ENCODE measurements at places on chromosomes 3 and 15.

DNA sequence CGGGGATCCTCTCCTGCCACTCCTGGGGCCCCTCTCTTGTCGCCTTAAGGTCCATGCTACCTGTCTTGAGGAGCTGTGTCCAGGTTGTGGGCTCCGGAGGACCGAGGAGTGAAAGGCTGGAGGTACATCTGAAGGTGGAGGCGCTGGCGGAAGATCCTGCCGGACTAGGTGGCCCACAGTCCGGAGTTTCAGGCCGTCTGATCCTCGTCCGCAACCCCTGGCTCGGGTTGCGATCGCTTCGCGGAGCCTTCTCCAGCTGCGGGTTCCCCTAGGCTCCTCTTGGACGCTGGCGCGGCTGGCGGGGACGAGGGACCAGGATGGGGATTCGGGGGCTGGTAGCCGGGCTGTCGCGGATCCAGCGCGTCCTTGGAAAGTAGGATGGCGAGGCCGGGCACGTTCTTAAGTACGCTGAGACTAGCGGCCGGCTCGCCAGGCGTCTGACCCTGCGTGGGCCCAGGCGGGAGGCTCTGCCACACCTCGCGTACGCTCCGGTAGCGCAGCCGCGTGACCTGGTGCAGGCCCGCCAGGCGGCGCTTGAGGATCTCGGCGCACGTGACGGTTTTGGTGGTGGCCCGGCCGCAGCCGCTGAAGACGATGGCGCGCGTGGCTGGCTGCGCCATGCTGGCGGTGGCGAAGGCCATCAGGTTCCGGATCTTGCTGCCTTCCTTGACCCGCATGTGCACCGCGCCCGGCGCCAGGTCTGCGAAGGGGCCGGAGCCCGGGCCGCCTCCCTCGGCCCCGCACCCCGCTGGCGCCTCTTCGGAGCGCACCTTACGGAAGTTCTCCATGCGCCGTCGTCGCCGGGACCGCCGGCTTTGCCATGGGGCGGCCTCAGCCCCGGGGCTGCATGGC, 550 bp downstream of the RPP25 start:
- DNase-seq = peak; percentile 73

DNA sequence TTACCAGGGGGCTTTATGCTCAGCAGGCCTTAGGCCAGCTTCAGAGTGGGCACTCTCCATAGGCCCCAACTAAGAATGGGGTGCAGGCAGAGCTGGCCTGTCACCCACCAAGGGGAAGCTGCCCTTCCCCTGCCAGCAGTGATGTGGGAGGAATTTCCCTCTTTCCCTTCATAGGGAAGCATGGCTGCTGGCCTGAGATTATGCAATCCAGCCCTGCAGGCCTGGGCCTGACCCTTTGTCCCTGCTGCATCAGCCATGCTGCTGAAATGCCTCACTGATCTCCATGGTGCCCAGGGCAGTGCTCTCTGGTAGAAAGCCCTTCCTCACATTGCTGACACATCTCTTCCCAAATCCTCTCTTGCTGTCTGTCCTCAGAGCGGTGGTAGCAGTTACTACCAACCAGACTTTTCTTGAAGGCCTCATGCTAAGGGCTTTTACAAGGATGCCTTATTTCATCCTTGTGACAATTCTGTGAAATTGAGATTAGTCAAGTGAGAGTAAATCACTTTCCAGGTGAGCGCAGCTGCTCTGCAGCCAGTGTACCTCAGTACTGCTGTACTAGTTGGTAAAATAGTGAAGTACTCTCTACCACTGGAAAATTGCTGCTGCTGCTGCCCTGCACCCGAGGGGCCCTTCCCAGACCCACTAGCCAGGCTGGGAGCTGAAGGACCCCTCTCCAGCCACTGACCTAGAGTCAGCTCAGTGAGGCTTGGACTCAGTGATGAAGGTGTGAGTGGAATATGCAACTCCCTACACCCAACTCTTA, 33.8 kb downstream of the MRAS start:
- DNase-seq = no peak

- DNase-seq = no peak
Measured at GRCh38 chr3:40464339-40465110, 7.4 kb downstream of the RPL14 start.

- DNase-seq = no peak
Measured at GRCh38 chr3:143856252-143856970, 8.1 kb upstream of the SLC9A9 start.

DNA sequence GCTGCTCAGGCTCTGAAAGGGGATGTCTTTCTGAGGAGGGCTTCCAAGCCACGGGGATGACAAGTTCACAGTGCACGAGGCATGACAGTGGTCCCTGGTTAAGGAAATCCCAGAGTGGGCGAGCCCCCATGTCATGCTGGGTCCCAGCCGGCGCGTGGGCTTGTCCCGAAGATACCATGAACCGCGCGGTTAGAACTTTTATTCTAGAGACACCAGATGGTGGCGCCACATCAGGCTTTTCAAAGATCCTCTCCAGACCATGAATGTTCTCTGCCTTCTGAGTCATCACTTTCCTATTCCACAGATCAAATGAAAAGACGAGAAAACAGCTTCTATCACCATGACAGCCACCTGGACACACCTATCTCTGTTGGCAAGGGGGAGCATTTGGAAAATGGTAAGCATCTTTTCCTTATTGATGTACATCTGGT, 227.8 kb upstream of the LYSMD4 start:
- DNase-seq = peak; percentile 59

DNA sequence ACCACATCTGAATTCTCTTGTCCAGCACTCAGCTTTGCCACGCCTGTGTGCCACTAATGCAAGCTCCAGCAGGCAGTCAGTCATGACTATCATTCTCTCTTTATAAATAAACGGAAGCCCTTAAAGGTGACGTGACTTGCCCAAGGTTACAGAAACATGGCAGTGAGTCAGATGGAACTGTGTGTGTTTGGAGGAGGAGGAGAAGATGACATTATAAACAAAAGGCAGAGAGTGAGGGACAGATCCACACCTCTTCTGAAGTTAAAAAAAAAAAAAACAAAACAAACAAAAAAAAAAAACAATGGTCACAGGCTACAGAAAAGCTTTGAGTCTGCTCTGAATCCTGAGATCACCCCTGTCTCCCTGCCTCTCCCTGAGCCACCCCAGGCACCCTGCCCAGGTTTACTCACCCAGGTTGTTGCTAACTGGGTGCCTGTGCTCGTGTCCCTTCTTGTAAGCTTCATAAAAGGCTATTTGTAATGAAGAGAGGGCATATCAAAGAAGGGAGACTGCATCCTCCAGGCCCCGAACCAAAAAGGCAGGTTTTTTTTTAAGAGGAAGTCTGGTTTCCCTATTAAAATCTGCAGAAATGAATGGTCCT, 119.7 kb upstream of the PHLDB2 start:
- no peak for DNase-seq

DNA sequence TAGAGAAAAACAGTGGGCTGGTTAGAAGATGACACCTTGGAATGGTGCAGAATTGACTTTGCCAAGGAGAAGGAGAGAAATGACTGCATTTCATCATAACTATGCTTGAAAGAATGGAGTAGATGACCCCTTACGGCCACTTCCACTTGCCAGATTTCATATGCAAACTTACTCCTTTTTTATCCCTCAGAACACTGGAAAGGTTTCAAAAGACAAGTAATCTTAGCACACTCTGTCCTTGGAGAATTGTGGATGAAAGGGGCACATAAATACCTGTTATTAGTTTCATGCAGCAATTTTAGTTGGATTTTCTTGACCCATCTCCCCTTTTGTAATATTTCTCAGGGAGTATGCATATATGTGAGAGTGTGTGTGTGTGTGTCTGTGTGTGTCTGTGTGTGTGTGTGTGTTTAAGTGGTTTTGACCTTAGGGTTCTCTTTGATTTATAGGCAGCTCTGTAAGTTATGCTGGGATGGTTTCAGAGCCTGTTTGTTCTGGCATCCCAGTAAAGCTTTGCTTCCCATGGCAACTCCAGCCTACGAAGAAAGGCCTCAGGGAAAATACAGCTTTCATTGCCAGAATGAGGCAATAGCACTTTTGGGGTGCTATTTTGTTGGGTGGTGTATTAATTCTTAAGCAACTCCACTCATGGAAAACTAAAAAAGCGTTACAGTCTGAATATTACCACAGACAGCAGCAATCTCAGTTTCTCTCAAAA, 122.2 kb upstream of the TP63 start:
- no peak for DNase-seq

DNA sequence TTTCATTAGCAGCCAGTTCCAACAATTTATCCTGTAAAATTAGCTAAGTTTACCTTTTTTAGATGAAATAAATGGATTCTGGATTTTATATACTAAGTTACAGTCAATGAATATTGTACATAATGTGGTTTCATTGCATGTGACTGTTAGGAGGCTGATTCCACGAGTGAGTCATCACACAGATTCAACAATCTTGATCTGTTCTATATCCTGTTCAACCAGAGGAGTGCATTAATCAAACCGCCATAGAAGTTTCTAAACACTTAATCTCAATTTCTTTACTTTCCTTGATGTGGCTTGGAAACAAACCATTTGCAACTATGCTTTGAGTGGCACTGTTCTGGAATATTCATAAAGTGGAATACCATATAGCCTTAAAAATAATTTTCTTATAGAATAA, 15.3 kb downstream of the DNAJC13 start:
- no peak for DNase-seq

DNA sequence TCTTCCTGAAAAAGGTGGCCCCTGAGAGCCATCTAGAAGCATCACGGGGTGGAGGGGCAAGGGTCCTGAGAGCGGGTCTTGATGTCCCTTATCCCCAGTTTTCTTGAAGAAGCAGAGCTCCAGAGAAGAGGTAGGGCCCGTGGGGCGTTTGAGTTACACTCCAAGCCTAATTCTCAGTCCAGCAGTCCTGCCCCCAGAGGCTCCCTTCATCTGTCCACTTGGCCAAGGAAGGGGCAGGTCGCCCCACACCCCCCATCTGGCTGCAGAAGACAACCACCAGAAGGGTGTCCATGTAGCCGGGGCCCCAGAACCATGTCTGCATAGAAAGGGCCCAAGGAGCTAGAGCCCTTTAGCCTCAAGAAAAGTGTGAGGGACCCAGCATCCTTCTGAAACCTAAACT, 25.5 kb upstream of the RPL32 start:
- DNase-seq = no peak

- no peak for DNase-seq
Measured at GRCh38 chr3:126124896-126125295, 41.0 kb upstream of the SLC41A3 start.

DNA sequence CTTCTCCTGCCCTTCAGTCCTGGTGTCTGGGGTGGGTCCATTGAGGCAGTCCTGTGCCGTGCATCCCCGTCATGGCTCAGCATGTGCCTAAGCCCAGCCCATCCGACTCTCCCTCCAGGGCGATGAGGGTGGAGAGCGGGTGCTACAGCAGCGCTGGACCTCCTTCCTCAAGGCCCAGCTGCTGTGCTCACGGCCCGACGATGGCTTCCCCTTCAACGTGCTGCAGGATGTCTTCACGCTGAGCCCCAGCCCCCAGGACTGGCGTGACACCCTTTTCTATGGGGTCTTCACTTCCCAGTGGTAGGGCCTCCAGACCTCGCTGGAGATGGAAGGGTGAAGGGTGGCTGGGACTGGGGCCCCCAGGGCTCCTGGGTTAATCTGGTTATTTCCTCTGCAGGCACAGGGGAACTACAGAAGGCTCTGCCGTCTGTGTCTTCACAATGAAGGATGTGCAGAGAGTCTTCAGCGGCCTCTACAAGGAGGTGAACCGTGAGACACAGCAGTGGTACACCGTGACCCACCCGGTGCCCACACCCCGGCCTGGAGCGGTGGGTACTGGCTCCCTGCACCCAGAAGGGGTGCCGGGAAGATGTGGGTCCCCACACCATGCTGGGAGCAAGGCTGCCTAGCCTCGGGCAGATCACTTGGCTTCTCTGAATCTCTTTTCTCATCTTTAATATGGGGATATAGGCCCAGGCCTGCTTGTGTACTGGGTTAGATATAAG, 10.1 kb downstream of the CIB1 start:
- DNase-seq = no peak

DNA sequence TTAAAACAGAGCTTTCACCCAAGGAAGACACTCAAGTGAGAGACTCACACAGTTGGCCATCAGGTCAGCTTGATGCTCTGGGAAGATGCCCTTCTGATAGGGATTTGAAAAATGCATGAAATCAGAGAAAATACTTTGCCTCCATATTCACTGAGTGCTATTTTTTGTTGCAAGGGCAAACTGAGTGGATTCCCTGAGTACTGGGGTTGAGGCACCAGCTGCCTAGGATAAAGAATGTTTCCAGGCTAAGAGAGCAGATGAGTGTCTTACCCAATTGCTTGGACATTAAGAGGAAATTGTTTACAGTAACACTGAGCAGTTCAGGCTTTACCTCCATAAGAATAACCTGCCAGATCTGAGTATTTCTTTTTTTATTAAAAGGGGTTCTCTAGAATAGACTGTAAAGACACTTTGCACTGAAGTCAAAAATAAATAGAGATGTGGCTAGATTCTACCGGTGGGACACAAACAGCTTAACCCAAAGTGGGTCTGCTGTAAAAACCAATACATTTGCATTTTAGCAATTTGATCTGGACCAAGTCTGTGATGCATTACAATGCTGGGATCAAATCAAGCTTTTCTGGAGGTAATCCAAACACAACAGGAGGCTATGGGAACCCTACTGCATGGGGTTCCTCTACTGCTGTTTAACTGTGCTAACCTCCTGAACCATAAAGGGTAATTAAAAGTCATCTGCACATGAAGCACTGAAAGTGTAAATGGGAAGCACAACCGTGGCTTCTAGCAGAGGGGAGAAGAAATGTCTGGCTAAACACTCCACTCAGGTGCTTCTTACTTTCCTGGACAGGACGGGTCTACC, 238.8 kb upstream of the WNT5A start:
- no peak for DNase-seq

DNA sequence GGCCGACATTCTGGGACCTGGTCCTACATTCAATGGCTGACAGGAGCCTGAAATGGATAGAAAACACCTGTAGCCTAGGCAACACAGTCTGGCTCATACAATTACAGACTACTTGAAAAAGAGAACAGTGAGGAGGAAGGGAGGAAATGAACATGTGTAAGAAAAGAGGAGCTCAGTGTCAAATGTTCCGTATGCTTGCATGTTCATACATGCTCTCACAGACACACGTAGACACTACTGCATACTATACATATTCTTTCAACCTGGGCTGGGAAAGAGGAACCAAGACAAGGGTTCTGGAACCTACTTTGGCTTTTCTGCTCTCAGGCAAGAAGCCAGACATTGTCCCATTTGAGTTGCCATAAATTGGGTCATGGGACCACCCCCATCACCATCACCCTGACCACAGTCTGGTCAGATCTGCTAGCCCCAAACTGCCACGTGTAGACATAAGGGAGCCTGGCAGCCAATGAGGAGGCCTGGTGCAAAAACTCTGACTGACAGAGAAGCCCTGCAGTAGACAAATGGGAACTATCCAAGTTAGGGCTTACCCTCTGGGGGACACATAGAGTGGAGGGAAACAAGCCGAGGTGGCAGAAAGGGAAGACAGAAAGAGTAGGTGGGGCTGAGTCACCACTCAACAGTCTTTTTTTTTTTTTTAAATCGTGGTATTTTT, 310.0 kb downstream of the SHQ1 start:
- no peak for DNase-seq
